ENCODE measurements at places on chromosomes 5 and 9. TPM values are rescaled to one million over a fixed set of nuclear protein-coding genes. Genes with fewer than 3 reads are reported as not detected.

The LVRN gene
- not detected for total RNA-seq

The KIF12 gene
- not detected for total RNA-seq

The ABLIM3 gene
- total RNA-seq: not detected

The FAM221B gene
- total RNA-seq: not detected

- no peak for DNase-seq
These were observed 203.6 kb downstream of the SNX18 start for GRCh38 chr5:54721116-54721515.

DNA sequence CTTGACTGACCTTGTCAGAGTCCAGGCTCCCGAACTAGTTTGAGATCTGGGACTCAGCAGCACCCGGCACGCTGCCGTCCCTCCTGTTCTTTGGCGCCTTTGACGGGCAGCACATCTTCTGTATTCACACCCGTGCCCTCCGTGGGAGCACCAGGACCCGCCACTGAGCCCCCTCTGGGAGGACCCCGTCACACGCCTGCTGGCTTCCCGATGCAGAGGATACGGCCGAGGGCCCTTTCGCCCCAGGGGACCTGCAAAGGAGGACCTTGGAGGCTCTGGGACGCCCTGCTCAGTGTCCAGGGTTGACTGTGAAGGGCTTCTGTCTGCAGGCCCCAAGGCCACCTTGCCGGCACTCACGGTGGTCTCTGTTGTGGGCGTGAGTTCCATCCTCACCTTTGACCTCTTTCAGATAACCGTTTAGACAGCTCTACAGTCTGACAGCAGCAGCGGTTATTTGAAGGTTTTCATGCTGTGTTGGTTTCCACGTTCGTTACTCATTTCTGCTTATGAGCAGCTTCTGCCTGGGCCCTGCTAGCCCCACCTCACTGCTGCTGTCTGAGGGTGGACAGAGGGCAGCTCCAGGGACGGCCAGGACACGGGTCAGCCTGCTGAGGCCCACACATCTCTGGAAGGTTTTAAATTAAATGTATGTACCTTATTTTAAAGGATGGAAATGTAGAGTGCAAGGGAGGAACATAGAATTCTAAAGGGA lies 12.6 kb upstream of the EXOC3 start:
- no peak for DNase-seq

- no peak for DNase-seq
These were observed 351.9 kb downstream of the NFIB start for GRCh38 chr9:13962006-13962405.
